Inflammatory macrophage (primary cell): ENCODE measurements at places on chromosomes 3 and 15.

DNA sequence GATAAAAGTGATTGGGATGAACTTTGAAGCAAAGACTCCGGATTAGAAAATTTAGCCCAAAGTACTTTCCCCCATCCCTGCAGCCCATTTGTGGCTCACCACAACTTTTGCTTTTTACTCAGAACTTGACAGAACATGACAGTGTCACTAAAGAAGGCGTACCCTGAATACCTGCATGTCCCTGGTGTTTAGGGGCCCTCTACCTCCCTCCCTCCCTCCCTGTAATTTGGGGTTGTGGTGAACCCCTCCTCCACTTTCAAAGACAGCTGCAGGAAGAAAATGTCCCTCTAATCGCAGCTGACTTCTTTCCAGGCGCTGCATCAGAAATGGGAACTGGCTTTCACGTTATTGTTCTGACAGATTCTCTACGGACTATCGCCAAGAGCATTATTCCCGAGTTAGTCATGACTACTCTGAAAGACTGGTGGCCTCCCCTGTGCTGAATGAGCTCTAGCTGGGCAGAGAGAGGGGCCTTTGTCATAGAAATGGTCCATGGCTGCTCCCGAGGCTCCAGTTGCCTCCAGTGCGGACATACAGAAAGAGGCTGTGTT, 93.2 kb upstream of the ARHGEF3 start:
- peak; percentile 25 for DNase-seq

DNA sequence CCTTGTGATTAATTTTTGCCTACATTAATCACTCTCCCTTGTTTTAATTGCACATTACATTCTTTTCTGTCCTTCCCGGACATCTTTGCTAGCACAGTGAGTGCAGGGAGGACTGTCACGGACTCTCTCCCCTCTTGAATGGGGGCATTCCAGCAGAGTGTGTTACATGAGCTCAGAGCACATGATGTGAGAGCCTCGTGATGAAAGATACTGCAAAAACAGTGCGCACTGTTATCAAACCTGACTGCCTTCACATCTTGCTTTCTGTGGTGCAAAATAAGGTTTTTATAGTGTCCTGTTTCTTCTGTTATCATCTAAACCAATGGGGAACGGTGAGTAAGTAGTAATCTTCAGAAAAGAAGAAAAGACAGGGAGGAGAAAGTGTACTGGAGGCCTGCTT, 167.5 kb downstream of the PGPEP1L start:
- no peak for DNase-seq

DNA sequence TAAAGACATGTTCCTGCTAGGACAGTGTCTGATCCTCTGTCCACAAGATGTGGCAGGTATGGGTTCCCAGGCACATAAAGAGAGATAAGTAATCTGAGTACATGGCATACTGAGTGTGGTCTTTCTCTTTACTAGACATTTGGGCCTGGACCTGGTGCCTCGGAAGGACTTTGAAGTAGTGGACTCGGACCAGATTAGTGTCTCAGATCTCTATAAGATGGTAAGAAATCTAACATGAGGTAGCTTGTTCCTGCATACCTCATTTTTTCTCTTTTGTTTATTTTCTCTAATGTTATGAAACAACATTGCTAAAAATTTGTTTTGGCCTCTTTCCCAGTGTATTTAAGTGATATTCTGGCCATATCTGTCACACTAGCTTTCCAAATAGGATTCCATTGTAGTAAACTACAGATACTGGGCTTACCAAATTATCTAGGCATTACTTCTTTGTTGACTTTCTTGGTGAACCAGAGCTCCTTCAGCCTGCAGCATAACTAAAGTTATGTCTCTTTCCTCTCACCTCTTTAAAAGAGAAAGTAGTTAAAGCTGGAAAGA, 309.8 kb upstream of the MANF start:
- no peak for DNase-seq

DNA sequence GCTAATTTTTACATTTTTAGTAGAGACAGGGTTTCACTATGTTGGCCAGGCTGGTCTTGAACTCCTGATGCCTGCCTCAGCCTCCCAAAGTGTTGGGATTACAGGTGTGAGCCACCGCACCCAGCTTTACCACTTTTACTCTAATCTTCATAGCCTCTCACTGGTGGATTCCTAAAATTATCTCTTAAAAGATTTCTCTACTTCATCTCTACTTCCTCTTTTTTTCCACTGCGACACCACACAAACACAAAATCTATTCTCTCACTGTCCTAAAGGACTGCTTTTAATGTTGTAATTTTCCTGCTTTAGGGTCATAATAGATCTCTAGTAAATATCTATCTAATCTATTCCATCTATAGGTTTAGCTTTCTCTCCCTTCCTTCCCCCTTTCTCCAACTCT, 34.0 kb upstream of the TBL1XR1 start:
- DNase-seq, result no peak

DNA sequence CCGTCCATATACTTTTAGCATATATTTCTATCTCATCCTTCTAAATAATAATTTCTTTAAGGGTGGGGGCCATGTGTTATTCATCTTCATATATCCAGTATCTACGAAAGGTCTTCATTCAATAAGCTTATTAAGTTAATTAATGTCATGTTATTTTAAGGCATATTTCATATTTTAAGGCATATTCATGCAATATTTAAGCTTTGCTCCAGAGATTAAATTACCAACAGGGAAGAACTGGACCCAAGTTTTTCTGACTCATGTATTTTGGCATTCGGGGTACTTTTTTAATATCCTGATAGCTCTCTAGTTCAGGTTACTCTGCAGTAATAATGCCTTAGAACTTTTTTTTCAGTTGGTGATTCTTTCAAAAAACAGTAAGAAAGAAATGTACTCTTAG, 27.4 kb downstream of the PHC3 start:
- no peak for DNase-seq

DNA sequence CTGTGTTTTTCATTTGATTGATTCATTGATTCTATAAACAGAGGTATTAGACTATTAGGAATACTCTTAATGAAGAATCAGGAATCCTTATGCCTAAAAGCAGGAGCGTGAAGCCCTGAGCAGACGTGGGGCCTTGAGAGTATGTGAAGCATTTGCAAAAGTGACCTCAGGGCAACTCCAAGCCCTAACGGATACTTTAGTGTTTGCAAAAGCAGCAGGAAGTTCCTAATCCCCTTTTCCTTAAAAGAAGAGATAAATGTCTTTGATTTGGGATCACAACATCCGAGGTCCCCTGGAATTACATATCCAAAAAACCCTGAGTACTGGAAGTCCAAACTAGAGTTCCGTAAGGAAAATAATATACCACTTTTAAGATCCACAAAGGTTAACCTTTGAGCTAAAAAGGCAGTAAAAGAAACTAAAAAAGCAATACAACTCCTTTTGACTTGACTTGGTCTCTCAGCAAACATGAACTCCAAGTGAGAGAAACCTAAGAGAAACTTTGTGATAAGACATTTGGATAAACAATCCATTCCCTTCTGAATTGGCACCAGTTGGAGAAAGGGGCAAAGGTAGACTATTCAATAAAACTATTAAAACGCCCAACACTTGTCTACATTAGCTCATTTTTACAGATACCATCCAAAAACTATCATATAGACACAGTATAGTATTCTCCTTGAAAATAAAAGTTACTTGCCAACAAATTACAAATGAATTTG, 27.4 kb downstream of the PRTG start:
- no peak for DNase-seq

- no peak for DNase-seq
These were observed 391.9 kb downstream of the OCA2 start for GRCh38 chr15:27707257-27707656.

DNA sequence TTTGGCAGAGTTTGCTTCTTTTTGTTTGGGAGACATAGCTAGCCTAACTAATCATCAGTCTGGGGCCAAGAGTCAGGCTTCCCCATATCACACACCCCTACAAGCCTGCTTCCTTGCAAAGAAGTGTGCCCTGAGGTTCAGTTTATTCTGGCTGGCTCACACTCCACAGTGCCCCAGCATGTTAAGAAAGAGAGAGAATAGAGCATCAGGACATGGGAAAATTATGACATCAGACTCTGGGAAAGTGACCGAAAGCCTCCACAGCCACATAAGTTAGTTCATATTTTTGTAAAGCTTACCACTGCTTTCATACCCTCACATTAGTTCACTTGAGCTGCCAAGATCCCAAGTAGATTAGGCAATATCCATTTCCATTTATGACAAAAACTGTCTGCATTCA, 63.0 kb upstream of the CFAP161 start:
- no peak for DNase-seq

DNA sequence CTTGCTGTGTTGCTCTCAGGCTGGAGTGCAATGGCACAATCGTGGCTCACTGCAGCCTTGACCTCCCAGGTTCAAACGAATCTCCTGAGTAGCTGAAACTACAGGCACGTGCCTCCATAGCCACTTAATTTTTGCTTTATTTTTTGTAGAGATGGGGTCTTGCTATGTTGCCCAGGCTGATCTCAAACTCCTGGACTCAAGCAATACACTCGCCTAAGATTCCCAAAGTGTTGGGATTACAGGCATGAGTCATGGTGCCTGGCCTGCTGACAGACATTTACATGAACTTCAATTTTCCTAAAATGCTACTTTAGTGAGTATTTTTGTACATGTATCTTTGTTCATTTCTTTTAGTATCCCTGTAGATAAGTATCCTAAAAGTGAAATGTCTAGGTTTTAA, 132.3 kb downstream of the SUCLG2 start:
- DNase-seq, result no peak

GRCh38 chr15:52257734-52258062, 37.9 kb downstream of the MYO5C start:
- DNase-seq, result no peak

DNA sequence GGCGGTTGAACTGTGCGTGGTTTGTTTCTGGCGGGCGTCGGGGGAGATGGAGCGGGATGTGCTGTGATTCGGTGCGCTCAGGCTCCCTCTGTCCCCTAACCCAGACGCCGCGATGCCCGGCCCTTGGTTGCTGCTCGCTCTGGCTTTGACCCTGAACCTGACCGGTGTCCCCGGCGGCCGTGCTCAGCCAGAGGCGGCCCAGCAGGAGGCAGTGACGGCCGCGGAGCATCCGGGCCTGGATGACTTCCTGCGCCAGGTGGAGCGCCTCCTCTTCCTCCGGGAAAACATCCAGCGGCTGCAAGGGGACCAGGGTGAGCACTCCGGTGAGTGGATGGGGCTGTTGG, 1.2 kb downstream of the TRH start:
- no peak for DNase-seq

GRCh38 chr3:14505803-14506500, 34.2 kb downstream of the GRIP2 start:
- DNase-seq, result no peak

- no peak for DNase-seq
These were observed 98.7 kb downstream of the CHST2 start for GRCh38 chr3:143218166-143218835.

GRCh38 chr3:156535162-156535627, 19.7 kb downstream of the SSR3 start:
- peak; percentile 86 for DNase-seq

DNA sequence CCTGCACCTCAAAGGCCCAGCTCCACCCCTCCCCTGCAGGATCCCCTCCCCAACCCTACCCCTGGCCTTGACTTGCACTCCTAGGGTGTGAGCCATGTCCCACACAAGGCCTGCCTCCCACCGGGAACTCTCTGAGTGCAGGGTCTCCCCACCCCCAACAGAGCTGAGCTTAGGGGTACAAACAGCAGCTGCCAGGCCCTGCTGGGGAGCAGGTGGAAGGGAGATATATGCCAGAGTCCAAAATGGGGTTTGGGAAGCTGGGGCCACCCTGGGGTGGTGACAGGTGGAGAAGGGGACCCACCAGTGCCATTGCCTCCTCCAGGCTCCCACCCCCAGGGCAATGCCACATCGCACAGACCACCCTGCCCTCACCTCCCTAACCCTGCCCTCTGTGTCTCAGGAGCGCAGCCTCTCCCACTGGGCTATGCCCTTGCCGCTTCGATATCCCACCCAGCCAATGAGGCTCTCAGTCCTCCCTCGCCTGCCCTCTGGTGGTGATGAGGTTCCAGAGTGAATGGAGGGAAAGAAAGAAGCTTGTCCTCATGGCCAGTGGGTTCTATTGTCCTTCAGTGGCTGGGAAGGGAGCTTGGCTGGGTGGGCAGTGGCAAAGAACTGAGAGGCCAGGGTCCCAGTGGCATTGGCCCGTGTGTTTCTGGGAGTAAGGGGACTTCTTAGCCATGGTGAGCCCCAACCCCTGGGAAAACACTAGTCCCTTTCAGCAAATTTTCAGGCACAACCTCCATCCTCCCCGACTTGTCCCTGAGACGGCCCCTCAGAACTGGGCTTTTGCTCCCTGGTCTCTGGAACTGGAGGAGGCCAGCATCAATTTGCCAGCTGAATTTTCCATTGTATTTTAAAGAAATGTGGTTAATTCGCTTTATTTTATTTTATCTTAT, 46.8 kb downstream of the CYP11A1 start:
- DNase-seq, result peak; percentile 7
